ENCODE measurements at places on chromosomes 12 and 14.

- no peak for DNase-seq
These were observed 143.6 kb upstream of the CRY1 start for GRCh38 chr12:107236824-107237511.

- no peak for DNase-seq
These were observed 174.5 kb downstream of the MYRFL start for GRCh38 chr12:69999561-69999960.

DNA sequence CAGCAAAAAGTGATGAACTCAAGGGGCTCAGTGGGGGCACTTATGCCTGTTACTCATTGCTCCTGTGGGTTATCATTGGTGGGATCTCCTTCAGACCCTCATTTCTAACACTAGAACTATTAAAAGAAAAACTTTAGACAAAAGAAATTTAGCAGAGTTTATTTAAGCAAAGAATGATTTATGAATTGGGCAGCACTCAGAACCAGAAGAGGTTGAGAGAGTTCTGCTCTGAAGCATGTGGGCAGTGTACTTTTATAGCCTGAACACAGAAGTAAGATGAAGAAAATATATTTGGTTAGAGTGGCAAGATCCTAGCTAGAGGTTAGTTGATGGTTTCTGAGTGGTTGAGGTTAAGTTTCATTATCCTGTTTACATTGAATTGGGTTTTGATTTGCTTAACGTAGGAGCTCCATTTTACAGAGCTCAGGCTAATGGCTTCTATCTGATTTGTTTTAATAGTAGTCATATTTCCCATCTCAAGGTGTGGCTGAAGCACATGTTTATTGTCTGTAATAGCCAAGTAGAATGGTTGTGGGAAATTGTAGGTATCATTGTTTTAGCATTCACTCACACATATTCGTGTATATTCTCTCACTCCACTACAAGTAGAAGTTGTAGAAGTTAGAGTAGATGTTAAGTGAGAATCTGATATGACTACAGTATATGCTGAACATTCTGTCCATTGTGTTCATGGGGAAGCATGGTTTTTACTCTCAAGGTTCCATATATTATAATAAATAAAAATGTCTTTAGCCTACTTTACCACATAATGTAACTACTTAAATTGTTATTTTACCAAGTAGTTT lies 27.6 kb downstream of the LEMD3 start:
- no peak for DNase-seq

DNA sequence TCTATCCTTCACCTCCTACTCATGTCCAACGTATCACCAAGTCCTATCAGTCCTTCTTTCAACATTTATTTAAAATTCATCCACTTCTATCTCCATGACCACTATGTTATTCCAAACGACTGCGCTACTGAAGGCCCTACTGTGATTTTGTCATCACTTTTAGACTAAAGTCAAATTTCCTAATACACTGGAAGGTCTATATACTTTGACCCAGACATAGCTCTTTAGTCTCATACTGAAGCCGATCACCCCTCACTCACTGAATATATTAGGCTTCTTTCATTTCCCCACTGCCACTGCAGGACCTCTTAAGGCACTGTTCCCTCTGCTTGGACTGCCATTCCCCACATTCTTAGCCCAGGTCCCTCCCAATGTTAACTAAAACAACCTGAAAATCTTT lies 25.6 kb downstream of the SLC38A4 start:
- no peak for DNase-seq

GRCh38 chr14:94382716-94383596 lies 5.4 kb downstream of the SERPINA1 start:
- DNase-seq: no peak

GRCh38 chr12:121087467-121088194 lies 45.0 kb upstream of the P2RX7 start:
- no peak for DNase-seq

GRCh38 chr14:57391517-57392195 lies 1.3 kb downstream of the NAA30 start:
- peak; percentile 13 for DNase-seq

- DNase-seq: peak; percentile 61
These were observed at the start of gene CCDC88C for GRCh38 chr14:91417120-91417982. Gene CCDC88C, minus strand, starts transcription at chr14:91417820. Its CDS starts 130 bp downstream, at chr14:91417690.

DNA sequence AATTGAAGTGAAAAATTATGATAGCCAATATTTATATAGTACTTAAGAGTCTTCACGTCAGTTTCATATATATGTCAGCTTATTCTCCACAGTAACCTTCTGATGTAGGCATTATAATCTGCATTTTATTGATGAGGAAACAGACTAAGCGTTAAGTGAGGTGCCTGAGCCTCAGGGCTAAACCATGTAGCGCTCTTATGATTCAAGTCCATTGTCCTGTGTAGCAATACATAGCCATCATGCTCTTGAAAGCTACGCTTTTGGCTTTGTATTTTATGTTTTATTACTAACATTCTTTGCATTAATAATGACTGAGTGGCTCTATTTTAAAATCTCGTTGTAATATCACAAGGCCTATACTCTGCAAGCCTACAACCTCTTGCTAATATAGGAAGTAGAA lies 79.0 kb downstream of the ANO6 start:
- no peak for DNase-seq

DNA sequence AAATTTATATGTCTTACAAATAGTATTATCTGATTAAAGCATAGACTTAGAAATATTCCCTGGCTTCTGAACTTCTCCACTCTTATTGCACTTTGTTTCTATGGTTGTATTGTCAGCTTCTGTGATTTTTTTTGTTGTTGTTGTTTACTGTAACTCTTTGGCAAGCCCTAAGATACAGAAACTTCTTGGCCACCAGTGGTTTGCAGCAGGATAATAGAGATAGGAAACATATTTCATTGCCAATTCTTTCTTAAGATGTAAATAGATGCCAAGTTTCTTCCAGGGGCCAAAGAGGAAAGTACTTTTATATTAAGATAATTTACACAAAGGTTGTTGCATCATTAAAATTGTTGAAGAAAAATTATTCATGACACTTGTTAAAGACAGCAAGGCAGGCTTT lies 123.8 kb downstream of the PTPRB start:
- DNase-seq: no peak

DNA sequence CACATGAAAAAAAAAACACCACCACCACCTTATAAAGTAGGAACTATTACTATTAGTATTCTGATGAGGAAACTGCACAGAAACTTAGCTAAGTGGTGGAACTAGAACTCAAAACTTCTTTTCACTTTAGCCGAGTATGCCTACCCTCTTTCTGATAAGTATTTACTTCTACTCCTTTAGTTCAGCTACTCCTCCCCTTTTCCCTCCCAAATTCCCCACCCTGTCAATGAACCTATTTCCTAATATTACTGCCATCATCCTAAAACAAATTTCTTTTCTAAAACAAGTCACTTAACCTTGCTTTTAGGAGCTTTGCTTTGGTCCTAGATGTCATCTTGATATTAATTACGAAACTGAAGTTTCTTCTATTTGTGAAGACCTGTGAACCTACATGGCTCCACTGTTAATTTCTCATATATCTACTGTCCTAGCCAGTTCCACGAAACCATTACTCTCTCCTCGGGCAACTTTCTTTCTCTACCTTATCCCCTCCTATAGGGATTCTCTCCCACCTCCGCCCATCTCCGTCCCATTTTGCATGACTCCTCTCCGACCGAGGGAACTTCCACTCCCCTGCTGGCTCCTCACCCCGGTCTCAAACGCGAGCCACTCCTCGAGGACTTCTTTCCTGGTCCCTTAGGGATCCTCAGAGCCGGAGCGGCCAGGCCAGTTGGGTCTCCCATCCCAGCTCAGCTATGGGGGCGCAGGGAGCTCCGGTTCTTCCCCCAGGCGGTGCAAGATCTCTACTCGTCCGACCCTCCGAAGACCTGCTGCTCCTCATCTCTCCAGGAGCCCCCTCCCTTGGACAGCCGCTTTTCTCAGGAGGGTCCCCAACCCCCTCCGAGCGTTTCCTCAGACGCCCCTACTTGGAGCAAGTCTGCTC lies 1.1 kb downstream of the NUMB start:
- peak; percentile 58 for DNase-seq

DNA sequence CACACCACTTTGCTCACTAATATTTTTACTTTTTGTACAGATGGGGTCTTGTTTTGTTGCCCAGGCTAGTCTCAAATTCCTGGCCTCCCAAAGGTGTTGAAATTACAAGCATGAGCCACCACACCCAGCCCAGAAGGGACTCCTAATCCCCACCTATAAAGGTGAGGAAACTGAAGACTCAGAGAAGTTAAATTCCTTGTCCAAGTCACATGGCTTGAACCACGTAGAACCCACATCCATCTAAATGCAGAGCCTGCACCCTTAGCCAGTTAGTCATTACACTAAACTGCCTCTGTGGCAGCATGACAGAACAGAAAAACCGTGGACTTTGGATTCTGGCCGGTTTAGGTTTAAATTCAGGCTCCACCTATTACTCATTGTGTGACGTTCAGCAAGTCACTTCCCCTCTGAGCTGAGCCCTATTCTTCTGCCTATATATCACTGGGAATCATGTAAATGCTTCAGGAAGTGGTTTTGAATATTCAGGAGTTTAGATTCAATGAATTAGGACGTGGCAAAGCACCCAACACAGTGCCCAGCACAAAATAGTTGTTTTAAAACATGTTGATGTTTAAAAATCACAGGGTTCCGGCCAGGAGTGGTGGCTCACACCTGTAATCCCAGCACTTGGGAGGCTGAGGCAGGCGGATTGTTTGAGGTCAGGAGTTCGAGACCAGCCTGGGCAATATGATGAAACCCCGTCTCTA lies 3.0 kb upstream of the CORO1C start:
- DNase-seq: no peak

- peak; percentile 96 for DNase-seq
These were observed 542 bp downstream of the SRSF5 start for GRCh38 chr14:69767369-69767999.

DNA sequence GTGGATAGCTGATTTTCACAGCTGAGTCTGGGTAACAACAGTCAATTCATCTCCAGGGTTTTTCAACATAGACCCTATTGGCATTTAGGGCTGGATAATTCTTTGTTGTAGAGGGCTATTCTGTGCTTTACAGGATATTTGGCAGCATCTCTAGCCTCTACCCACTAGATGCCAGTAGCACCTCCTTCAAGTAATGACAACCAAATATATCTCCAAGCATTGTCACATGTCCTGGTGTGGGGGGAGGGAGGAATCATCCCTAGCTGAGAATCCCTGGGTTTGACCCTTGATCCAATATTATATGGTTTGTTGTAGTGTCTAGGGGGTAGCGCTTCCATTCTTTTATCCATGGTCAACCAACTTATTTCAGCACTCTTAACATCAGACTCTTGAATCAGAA lies 157.2 kb downstream of the ANO4 start:
- no peak for DNase-seq

GRCh38 chr12:103493199-103493598 lies 2.6 kb downstream of the C12orf42 start:
- no peak for DNase-seq

- no peak for DNase-seq
These were observed 686 bp downstream of the B4GALNT1 start for GRCh38 chr12:57632073-57632957.

GRCh38 chr12:58387199-58387598 lies 445.8 kb downstream of the ATP23 start:
- DNase-seq: peak; percentile 28

- DNase-seq: no peak
These were observed 903 bp downstream of the BRF1 start for GRCh38 chr14:105299654-105300541.

- no peak for DNase-seq
These were observed 73.5 kb downstream of the TNFAIP2 start for GRCh38 chr14:103196716-103197115.

DNA sequence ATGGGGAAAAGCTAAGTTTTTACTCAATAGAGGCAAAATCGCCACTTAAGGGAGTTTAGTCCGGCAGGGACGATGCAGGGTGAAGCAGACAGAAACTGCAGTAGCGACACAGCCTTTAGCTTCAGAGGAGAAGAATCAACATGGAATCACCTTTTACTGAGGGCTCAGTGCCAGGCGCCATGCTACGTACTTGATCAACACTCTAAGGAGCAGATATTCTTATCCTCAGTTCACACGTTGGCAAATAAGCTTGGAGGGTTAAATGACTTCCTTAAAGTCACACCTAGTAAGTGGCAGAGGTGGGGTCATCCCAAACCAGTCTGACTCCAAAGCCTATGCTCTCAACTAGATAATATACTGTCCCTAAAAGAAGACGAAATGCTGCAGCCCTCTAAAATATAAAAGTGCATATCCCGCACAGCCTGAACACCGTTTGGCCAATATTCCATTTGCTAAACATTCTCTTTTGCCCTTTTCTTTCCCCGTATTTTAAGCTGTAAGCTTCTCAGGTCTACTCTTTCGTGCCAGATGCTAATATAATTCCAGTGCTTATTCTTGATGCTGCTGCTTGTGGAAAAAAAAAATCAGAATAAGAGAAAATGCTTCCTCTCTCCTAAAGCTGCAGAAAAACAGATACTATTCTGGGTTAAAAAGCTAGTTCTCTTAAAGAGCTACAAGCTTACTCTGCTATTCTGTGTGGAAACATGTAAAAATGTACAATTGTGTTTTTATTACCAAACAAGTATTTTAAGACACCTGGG lies 10.9 kb downstream of the CCDC92 start:
- DNase-seq: no peak

DNA sequence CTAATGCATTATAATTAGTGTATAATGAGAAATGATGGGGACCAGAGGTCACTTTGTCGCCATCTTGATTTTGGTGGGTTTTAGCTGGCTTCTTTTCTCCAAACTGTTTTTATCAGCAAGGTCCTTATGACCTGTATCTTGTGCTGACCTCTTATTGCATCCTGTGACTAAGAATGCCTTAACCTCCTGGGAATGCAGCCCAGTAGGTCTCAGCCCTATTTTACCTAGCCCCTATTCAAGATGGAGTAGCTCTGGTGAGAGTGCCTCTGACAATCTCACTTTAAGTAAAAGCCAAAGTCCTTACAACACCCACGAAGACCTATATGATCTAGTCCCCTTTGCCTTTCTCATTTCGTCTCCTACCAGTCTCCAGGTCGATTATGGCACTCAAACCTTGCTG lies 28.3 kb upstream of the STRAP start:
- DNase-seq: no peak

DNA sequence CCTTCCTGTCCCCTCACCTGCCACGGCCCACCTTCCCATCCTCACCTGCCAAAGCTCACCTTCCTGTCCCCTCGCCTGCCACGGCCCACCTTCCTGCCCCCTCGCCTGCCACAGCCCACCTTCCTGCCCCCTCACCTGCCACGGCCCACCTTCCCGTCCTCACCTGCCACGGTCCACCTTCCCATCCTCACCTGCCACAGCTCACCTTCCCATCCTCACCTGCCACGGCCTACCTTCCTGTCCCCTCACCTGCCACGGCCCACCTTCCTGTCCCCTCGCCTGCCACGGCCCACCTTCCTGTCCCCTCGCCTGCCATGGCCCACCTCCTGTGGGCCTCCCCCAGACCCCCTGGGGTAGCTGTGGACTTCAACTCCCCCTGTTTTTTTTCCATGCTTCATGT lies 48.8 kb upstream of the GPR68 start:
- DNase-seq: no peak

- no peak for DNase-seq
These were observed 62.9 kb upstream of the EEA1 start for GRCh38 chr12:92992041-92992440.

- DNase-seq: peak; percentile 8
These were observed 38.2 kb upstream of the ZNF641 start for GRCh38 chr12:48388938-48389337.

GRCh38 chr12:58086006-58086405 lies 144.6 kb downstream of the ATP23 start:
- no peak for DNase-seq

- DNase-seq: no peak
These were observed 293.5 kb upstream of the RTL1 start for GRCh38 chr14:101196795-101197590.
